Neural crest cell (in vitro differentiated cells): ENCODE measurements at places on chromosomes 16 and 17. TPM values are rescaled to one million over a fixed set of nuclear protein-coding genes. Genes with fewer than 3 reads are reported as not detected.

DNA sequence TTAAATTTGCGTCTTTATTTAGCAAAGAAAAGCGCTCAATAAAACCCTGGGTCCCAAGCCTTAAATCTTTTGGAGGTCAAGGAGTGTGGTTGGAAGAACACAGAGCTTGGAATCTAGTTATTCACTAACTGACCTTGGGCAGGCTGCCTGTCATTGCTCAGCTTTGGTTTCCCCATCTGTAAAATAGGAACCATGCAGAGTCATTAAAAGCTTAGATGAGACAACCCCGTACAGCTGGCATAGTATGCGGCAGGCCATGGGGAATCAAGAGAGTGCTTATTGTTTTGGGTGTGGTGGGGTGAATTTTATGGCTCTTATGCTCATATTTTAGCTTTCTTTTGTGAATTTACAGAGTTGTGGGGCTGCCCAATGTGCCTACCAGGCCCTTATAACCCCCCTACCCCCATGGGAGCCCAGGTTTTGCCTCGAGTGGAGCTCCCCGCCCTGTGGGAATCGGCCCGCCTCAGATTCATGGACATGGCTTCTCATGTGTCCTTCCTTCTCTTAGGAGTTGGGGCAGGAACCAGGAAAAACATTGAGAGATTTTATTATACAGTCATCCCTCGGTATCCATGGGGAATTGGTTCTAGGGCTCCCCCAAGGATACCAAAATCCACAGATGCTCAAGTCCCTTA, 113.5 kb downstream of the CLEC16A start:
- DNase-seq = no peak

DNA sequence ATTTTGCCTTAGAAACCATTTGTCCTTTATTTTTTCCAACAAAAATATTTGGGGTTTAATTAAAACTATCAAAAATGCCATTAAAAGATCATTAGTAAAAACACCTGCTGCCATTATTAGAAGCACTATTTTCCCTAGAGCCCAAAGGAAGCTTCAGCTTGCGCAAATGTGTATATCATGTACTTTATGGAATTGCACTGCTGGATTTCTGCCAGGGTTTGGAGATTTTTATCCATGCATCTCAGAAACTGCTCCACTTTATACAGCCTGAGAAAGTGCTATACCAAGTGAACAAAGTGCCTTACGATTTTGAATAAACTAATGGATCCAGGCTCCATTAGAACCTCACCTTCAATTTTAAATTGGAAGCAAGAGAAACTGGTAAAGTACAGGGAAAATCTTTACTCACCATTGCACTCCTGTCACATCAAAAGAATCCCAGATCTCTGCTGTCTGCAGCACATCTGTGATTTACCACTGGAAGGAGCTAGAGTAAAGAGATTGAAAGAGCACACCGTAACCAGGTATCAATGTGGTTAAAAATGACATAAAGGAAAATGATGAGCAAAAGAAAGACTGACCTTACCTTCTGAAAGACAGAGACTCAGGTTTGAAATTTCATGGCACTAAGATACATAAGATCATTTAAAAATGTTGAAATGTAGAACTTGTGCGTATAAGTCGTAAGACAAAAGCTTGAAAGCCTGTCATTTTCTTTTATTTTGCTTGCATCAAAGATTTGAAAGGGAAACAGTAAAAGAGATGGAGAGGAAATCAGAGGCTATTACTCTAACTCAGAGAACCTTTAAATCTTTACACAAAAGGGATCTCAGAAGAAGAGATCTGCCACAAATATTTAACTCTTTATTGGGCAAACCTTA, 678.1 kb upstream of the GOT2 start:
- DNase-seq = no peak

DNA sequence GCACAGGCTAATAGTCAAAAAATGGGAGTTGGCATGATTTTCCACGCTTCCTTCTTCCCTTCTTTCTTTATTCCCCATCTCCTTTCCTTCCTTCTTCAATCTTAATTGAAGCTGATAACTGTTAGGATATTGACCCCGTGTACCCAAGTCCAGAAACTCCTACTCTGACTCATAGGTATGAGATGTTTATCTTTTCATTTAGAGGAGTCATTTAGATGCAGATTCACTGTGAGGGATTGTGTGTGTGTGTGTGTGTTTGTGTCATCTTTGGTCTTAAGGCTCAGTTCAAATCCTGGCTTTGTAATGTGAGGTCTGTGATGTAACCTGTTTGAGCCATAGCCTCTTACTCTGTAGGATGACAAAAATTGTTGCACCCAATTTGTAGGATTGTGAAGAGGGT, 332.0 kb upstream of the MAF start:
- no peak for DNase-seq

DNA sequence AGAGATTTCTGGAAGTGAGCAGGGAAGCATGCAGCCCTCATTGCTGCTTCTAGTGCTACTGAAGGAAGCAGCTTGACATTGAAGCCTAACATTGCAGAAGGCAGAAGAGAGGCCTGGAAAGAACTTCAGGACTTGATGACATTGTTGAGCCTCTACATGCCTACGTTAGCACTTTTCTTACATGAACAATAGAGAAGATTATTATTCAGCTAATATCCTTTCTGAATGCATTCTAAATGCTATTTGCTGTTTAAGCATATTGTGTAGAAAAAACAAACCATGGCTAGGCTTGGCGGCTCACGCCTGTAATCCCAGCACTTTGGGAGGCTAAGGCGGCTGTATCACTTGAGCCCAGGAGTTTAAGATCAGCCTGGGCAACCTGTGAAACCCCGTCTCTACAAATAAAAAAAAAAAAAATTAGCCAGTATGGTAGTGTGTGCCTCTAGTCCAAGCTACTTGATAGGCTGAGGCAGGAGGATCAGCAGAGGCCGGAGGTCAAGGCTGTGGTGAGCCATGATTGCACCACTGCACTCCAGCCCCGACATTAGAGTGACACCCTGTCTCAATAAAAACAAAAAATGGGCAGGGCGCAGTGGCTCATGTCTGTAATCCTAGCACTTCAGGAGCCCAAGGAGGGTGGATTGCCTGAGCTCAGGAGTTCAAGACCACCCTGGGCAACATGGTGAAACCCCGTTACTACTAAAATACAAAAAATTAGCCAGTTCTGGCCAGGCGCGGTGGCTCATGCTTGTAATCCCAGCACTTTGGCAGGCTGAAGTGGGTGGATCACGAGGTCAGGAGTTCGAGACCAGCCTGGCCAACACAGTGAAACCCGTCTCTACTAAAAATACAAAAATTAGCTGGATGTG, 2.2 kb upstream of the AURKB start:
- DNase-seq = no peak

DNA sequence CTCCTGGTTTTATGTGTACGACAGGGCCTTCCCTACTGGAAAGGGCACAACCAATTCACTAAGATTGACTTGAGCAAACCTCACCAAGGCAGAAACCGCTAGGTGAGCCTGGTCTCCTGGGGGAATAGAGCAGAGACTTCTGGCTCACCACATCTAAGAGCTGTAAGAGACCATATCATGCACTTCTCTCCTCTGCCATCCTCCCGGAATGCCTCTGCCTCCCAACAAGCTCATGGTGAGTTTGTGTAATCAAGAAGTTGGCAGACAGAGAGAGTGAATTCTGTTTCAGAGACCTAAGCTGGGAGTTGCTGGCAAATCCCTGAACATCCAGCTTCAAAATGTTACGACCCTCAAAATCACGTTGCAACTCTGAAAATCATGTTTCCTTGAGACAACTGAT, 154.8 kb downstream of the SLC39A11 start:
- no peak for DNase-seq

DNA sequence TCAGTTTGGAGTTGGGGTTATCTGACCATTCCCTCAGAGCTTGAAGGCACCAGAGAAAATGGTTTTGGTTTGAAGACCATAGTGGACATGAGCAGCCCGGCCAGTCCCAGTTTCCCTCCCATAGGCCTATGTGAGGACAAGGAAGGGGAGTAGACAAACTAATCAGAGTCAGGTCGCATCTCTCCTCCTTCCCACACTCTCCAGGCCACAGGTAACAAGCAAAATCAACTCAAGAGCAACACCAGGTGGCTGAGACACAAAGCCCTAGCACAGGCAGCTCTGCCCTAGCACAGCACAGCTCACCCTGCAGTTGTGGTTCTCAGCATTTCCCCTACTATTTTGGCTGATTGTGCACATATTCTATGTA, 7.2 kb downstream of the SUPT4H1 start:
- DNase-seq = no peak

DNA sequence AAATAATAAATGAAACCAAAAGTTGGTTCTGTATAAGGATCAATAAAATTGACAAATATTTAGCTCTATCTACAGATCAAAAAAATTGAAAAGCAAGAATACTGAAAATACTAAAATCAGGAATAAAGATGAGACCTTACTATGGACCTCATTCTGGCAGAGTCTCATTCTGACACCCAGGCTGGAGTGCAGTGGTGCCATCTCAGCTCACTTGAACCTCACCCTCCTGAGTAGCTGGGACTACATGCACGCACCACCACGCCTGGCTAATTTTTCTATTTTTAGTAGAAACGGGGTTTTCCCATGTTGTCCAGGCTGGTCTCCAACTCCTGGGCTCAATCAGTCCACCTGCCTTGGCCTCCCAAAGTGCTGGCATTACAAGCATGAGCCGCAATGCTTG, 22.0 kb upstream of the KREMEN2 start:
- no peak for DNase-seq

GRCh38 chr17:17309356-17309755, 6.2 kb downstream of the NT5M start:
- DNase-seq = no peak

- DNase-seq = no peak
These were observed 42.0 kb upstream of the MMD start for GRCh38 chr17:55463600-55463999.

DNA sequence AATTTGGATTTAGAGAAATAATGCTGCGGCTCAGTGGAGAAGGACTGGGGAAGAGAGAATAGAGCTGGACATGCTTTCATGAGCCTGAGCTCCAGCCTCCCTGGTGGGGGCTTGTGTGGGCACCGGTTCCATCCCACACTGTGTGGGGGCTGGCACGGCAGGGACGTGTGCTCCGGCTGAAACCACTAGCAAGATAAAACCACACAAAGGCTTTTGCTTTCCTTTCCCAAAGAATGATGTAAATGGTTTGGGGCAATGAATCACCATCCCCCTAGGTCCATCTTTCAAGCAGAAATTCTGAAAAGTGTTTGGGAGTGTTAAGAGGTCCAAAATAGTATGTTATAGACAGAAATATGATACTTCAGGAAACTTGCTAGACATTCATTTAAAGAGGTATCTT, 77.0 kb downstream of the CDH11 start:
- no peak for DNase-seq

DNA sequence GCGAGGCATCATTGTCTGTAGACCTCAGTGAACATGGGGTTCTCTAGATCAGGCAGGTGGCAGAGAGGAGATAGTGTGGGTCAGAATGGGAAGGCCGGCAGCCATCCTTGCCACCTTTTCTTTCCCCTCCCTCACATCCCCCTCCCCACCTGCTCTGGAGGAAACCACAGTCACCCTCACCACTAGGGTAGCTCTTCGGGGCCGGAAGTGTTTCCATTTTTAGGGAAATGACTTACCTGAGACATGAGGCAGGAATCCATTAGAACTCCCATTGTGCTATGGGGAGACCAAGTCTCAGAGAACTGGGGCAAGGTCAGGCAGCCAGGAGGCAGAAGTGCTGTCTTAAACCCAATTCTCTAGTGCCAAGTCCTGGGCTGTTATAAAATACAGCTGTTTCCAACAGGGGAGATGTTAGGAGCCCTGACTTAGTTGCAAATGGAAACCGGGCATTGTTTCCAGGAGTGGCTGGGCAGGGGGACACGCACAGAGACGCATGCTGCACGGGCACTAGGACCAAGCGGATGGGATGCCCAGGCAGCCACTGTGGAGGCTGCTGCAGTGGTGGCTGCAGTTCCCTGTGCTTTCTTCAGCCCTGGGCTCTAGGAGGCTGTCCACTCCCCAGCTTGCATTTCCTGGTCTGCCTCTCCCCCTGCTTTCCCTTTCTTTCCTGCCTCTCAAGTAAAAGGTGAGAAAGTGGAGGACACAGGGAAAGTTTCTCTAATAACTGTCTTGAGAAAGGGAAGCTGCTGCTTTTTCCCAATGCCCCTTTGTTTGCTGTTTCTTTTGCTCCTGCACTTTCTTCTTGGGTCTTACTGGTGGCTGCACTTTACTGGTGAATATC, 2.8 kb downstream of the HAS3 start:
- DNase-seq = no peak

Gene PABPN1L
- total RNA-seq = not detected in 2 replicates

Gene KRTAP9-4
- total RNA-seq = not detected in 2 replicates

Gene NAGS
- 0.93 and 1.1 TPM in 2 replicates for total RNA-seq

Gene KRTAP1-1
- total RNA-seq = not detected in 2 replicates

Gene UTS2R
- total RNA-seq = not detected in 2 replicates

Gene TLCD3B
- 14.2 and 15.3 TPM in 2 replicates for total RNA-seq

Gene ZCCHC14
- total RNA-seq = 45.5 and 46.9 TPM in 2 replicates

Gene LCAT
- total RNA-seq = 16.6 and 17.6 TPM in 2 replicates

Gene CACNA1G
- 1.1 TPM in 2 replicates for total RNA-seq

Gene NAGLU
- total RNA-seq = 20.5 and 21.2 TPM in 2 replicates

Gene NTN3
- total RNA-seq = 4.8 and 5.1 TPM in 2 replicates

Gene CBX8
- 16.5 and 19.2 TPM in 2 replicates for total RNA-seq
